ENCODE measurements at places on chromosomes 4 and X.

- DNase-seq = no peak
These were observed 65.7 kb downstream of the MXRA5 start for GRCh38 chrX:3280706-3281105.

- DNase-seq = no peak
These were observed 117.9 kb upstream of the TBC1D9 start for GRCh38 chr4:140874056-140874455.

DNA sequence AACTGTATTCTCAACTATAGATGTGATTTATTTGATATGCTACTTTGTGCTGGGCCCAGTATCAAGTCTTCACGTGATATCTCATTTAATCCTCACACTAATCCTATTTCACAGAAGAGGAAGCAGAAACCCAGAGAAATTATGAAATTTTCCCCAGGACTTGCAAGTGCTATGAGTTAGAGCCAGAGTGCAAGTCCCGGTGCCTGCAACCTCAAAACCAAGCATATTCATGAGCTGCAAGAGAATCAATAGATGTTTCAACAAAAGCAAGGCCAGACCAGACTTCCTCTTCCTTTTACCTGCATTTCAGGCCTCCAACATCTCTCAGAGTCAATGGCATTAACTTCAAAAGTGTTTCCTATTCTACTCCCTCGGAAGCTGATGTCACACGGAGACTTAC lies 92.2 kb upstream of the GATB start:
- no peak for DNase-seq

- peak; percentile 43 for DNase-seq
These were observed 17.9 kb downstream of the METAP1 start for GRCh38 chr4:99013402-99013843.

- peak; percentile 14 for DNase-seq
These were observed 49.2 kb downstream of the WDFY3 start for GRCh38 chr4:84917086-84917821.

DNA sequence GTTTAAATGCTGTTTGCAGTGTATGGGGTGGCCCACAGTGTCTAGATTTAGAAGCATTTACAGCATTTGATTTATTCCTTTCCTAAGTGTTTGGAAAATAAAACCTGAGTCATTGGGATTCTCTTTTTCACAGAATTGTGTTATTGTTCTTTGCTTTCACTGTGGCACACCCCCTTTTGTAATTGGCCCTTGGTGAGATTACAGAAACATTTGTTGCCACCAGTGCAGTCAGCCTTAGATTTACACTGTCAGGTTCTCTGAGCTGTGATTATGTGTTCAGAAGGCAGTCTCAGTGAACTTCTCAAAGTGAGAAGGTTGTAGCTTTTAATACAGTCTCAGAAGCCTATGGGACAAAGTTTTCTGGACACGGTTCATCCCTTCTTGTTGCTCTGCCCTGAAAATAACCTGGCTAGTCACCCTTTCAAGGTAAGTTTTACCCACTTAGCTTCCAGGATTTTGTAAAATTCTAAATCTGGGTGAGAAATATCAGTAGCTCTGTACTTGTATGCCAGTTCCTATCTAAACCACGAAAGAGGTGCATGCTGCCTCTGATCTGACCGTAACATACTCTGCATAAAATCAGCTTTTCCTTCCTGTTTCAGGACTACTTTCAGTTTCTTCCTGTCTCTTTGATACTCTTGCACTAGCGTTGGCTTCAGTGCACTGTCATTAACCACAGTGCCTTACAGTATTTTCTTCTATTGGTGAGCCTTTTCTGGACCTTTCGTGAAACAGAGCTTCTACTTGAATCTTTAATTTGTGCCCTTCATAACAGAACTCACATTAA lies 12.6 kb downstream of the RUFY3 start:
- peak; percentile 30 for DNase-seq

DNA sequence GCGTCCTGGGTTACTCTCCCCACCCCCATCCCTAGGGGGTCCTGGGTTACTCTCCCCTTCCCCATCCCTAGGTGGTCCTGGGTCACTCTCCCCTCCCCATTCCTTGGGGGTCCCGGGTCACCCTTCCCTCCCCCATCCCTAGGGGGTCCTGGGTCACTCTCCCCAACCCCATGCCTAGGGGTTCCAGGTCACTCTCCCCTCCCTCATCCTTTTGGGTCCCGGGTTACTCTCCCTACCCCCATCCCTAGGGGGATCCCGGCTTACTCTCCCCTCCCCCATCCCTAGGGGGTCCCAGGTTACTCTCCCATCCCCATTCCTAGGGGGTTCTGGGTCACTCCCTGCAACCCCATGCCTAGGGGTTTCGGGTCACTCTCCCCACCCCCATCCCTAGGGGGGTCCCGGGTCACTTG lies 1.5 kb downstream of the ASMTL start:
- DNase-seq = no peak

- DNase-seq = peak; percentile 23
These were observed 66.0 kb downstream of the CBLL2 start for GRCh38 chrX:22338740-22339139.

DNA sequence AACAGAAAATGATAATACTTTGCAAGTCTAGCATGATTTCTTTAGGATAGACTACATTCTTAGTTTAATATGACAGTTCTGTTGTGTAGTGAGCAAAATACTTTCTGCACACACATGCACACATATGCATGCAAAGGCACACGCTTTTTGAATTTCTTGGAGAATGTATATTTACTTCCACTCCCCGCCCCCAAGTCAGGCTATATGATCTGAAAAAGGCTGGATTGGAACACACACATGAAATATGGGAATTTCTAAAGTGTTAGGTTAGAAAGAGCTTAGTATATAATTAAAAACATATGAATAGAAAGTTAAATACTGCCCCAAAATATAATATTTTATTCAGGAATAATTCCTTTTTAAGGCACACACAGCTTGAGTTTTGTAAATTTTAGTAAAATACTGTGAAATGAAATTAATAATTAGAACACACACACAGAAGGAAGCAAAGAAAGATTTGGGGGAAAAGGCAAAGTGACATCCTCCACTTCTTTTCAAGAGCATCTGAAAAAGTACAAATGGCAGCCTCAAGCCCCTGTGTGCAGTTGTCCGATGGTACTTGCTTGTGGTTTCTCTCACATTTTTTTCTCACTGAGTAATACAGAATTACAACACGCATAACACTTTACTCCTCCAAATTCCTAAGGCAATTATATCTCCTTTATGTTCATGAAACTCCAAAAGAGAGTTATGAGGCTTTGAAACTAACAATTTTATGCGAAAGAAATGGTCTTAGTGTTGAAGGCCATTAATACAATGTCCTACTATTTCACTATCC lies 228.9 kb upstream of the ETNPPL start:
- peak; percentile 93 for DNase-seq
